ENCODE measurements at places on chromosomes 4 and X. TPM values are rescaled to one million over a fixed set of nuclear protein-coding genes. Genes with fewer than 3 reads are reported as not detected.
A peak's percentile ranks its signal among the peaks of the same experiment; 100 is the strongest.

Gene FGFR3
- 4.3 TPM for total RNA-seq

Gene SATL1
- 0.15 TPM for total RNA-seq

Gene RIPPLY1
- not detected for total RNA-seq

Gene DLG3
- total RNA-seq: 13.1 TPM

GRCh38 chrX:123155327-123155726 is 28.8 kb upstream of the GRIA3 start:
- DNase-seq: no peak
- no peak overlapping the region for H3K27ac ChIP-seq
- H3K4me3 ChIP-seq: no peak overlapping the region

DNA sequence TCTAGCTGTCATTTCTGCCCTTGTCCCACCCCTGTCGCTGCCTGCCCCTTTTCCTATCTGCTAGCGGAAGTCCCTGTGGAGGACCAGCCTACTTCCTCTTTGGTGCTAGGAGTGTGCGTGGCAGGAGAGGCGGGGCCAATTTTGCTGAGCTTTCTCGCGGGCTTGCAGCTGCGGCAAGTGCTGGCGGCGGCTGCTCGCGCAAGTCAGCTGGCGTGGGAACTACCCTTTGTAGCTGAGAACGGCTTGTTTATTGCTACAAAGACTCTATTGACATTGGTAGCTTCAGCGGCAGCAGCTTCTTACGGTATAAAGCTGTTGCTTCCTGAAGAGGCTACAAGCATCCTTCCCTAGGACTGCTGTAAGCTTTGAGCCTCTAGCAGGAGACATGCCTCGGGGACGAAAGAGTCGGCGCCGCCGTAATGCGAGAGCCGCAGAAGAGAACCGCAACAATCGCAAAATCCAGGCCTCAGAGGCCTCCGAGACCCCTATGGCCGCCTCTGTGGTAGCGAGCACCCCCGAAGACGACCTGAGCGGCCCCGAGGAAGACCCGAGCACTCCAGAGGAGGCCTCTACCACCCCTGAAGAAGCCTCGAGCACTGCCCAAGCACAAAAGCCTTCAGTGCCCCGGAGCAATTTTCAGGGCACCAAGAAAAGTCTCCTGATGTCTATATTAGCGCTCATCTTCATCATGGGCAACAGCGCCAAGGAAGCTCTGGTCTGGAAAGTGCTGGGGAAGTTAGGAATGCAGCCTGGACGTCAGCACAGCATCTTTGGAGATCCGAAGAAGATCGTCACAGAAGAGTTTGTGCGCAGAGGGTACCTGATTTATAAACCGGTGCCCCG is at the start of gene MAGEH1:
TSS of gene MAGEH1 (plus strand) at position 138 of the 843 bp plus-strand sequence. CDS start at position 386, 248 bp downstream.
- peak within 1 kb of the TSS; percentile 94 for H3K27ac ChIP-seq
- H3K27me3 ChIP-seq: no peaks in the 10 kb centered on the region
- H3K4me3 ChIP-seq: peak within 1 kb of the TSS; percentile 86
- peaks cover 3% of the 10 kb centered on the region for H3K4me1 ChIP-seq
- no peaks in the 10 kb centered on the region for H3K36me3 ChIP-seq
- peak; percentile 82 for DNase-seq

DNA sequence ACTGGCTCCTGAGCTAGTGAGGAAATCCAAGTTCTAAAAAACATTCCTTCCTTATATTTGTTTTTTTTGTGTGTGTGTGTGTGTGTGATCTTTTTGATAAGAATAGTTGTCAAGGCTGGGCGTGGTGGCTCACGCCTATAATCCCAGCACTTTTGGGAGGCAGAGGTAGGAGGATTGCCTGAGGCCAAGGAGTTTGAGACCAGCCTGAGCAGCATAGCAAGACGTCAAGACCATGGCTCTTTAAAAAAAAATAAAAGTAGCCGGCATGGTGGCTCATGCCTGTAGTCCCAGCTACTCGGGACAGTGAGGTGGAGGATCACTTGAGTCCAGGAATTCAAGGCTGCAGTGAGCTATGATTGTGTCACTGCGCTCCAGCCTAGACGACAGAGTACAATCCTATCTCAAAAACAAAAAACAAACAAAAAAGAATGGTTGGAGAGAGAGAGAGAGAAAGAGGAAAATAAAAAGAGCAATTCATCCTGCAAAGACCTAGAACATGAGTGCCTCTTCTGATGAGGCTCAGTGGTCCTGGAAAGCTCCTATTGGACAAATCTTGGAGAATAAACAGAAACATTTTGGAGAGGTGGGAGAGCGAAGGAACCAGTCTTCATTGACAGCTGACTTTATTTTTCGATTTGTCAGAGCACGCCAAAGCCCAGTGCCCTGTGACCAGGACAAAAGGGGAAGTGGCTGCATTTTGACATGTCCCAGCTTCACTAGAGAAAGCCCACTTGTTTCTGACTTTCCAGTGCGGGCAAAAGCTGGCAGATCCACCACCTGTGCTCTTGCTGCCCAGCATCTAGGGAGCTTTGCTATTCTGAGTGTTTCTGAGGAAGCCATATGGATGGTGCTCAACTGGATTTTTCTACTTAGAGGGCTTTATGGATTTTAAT is 244.7 kb downstream of the PALLD start:
- peaks cover 81% of the 10 kb centered on the region for H3K4me1 ChIP-seq
- H3K36me3 ChIP-seq: peaks cover 32% of the 10 kb centered on the region
- no peaks in the 10 kb centered on the region for H3K27me3 ChIP-seq

GRCh38 chr4:187227907-187228704 is 504.4 kb upstream of the FAT1 start:
- H3K36me3 ChIP-seq: no peaks in the 10 kb centered on the region
- H3K27me3 ChIP-seq: no peaks in the 10 kb centered on the region

DNA sequence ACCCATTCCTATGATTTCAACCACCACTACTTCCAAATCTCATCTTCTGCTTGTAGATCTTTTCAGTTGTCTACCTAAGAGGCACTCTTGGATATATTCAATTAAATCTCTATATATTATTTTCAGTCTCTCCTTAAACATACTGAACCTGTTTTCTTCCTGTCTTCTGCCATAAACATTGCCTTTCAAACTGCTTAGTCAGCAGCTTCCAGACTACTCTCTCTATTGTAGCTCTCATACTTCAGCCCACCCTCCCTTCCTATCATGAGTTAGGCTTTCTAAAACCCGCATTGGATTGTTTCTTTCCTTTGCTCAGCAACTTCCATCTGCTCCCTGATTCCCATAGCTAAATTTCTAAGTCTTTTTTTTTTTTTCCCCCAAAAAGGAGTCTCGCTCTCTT is 4.5 kb downstream of the AP1AR start:
- peaks cover 23% of the 10 kb centered on the region for H3K4me1 ChIP-seq
- no peak overlapping the region for H3K27ac ChIP-seq
- no peak for DNase-seq
- H3K4me3 ChIP-seq: no peak overlapping the region
- no peaks in the 10 kb centered on the region for H3K27me3 ChIP-seq

DNA sequence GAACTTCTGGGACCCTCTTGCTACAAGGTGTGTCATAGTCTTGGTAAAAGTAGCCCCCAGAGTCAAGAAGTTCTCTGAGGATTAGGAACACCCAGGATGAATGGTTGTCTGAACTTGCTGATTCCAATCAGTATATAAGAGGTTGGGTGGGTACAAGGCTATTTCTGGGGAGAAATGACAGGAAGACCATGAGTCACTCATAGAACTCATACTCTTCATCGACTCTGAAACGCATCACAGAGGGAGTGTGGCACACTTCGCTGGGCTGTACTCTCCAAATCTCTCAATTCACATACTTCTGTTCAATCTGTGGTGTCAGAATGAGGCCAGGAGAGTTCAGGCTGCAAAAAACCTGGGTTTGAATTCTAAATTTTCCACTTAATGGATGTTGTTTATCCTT is 193.2 kb upstream of the LEF1 start:
- no peak for DNase-seq
- H3K36me3 ChIP-seq: no peaks in the 10 kb centered on the region
- peak overlapping the region; percentile 81 for H3K27ac ChIP-seq
- H3K4me3 ChIP-seq: no peak overlapping the region

DNA sequence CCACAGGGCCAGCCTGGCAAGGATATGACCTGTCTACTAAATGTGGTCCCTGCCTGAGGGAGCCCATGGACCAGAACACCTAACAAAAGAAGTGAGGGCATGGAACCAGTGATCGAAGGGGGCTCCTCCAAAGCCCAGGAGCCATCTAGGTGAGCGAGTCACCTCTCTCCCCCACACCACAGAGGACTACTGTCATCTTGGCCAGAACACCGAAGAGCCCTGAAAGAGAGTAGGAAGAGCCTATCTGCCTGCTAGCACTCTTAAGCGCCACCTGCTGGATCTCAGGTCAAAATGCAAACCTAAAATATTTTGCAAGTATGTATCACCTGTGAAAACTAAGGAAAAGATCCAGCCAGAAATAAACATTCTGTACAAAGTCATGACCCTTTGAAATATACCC is 137.9 kb upstream of the ZXDB start:
- H3K27me3 ChIP-seq: no peaks in the 10 kb centered on the region
- H3K4me1 ChIP-seq: no peaks in the 10 kb centered on the region
- no peak overlapping the region for H3K27ac ChIP-seq
- no peak for DNase-seq
- no peak overlapping the region for H3K4me3 ChIP-seq

GRCh38 chr4:137363496-137363895 is 168.8 kb downstream of the PCDH18 start:
- H3K27ac ChIP-seq: no peak overlapping the region
- no peak overlapping the region for H3K4me3 ChIP-seq
- no peak for DNase-seq
- no peaks in the 10 kb centered on the region for H3K27me3 ChIP-seq

DNA sequence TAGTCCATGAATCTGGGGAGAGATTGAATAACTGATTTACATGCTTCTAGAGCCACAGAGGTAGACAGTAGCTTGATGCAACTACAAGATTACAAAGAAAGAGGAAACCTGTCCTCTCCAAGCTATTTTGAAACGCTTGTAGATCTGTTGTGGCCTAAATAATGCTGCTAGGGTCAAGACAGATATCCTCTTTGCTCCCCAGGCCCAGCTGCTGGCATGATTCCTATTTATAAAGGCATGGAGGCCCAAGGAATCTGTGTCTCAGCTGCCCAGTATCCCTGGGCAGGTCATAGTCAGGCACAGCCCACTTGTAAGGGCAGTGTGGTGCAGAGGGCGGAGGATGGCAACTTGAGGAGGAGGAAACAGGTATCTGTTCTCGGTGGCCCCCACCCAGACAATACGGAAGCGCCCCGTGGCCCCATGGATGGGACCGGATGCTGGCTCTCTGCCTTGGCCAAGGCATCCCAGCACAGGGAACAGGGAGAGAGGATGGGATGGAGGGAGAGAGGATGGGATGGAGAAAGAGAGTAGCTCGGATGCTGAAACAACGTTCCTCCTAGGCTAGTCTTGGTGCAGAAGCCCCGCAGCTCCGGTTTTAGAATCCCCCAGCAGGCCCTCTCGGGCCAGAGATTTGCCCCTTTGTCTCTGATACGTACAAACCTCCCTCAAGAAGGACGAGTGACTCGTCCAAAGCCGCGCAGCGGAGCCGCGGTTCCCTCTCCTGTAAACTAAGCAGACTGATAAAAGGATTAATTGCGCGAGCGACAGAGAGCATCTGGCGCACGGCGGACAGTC is 767 bp upstream of the SMIM20 start:
- H3K4me3 ChIP-seq: peak overlapping the region; percentile 98
- H3K27me3 ChIP-seq: no peaks in the 10 kb centered on the region
- H3K36me3 ChIP-seq: no peaks in the 10 kb centered on the region
- H3K4me1 ChIP-seq: peaks cover 29% of the 10 kb centered on the region

GRCh38 chr4:106530821-106531220 is 162.2 kb upstream of the GIMD1 start:
- H3K36me3 ChIP-seq: no peaks in the 10 kb centered on the region
- no peaks in the 10 kb centered on the region for H3K4me1 ChIP-seq
- H3K4me3 ChIP-seq: no peak overlapping the region
- H3K27me3 ChIP-seq: no peaks in the 10 kb centered on the region
- H3K27ac ChIP-seq: no peak overlapping the region

- no peak overlapping the region for H3K27ac ChIP-seq
- H3K36me3 ChIP-seq: peaks cover 2% of the 10 kb centered on the region
- H3K4me3 ChIP-seq: no peak overlapping the region
Measured at GRCh38 chr4:48262926-48263325, 6.7 kb downstream of the TEC start.

DNA sequence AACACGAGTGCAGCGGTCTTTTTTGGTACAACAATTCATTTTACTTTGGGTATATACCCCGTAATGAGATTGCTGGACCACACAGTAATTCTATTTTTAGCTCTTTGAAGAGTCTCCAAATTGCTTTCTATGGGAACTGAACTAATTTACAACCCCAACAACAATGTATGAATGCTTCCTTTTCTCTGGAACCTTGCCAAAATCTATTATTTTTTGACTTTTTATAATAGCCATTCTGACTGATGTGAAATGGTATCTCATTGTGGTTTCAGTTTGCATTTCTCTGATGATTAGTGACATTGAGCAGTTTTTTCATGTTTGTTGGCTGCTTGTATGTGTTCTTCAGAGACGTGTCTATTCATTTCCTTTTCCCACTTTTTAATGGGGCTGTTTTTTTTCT is 240.8 kb downstream of the STK32B start:
- no peak overlapping the region for H3K27ac ChIP-seq
- no peaks in the 10 kb centered on the region for H3K36me3 ChIP-seq
- peaks cover 9% of the 10 kb centered on the region for H3K4me1 ChIP-seq
- H3K27me3 ChIP-seq: no peaks in the 10 kb centered on the region
- DNase-seq: no peak
- H3K4me3 ChIP-seq: no peak overlapping the region

DNA sequence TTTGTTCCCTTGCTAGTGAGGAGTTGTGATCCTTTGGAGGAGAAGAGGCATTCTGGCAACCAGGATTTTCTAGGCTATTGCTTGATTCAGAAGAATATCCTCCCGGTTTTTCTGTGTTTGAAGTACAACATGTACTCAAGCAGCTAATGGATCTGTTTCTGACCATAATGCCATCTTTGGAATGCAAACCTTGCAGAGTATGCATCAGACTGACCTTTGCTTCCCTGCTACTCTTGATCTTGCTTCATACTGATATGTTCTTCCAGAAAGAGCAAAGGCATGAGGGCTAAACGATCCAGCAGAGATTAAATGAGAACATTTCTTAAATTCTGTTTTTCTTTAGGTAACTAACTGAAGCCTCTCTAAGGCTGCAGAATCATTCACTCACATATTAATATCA is 265.4 kb upstream of the SLC7A11 start:
- peak overlapping the region; percentile 55 for H3K27ac ChIP-seq
- DNase-seq: no peak
- peaks cover 18% of the 10 kb centered on the region for H3K36me3 ChIP-seq
- H3K4me3 ChIP-seq: peak overlapping the region; percentile 33
- peaks cover 36% of the 10 kb centered on the region for H3K4me1 ChIP-seq
- no peaks in the 10 kb centered on the region for H3K27me3 ChIP-seq

- no peak overlapping the region for H3K27ac ChIP-seq
- H3K27me3 ChIP-seq: peaks cover 4% of the 10 kb centered on the region
Measured at GRCh38 chr4:44165938-44166337, 282.7 kb downstream of the KCTD8 start.

DNA sequence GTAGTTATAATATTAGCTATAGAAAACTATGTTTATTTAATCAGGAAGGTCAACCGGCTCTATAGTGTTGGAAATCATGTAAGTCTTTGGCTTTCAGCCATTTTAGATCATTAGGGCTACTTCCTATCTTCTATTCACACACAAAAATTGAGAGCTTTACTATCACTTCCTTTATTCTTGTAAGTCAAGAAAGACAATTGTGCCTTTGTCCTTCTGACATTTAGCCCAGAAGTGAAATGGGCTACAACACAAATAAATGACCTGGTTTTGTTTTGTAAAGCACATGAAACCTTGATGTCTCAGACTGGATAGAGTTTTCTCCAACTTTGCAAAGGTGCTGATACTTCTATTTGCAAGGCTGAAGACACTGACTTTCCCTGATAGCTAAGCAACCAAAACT is 122.4 kb upstream of the ACSL4 start:
- H3K27ac ChIP-seq: no peak overlapping the region
- no peak overlapping the region for H3K4me3 ChIP-seq
- no peaks in the 10 kb centered on the region for H3K36me3 ChIP-seq
- H3K4me1 ChIP-seq: peaks cover 9% of the 10 kb centered on the region

Measured in chondrocyte (in vitro differentiated cells).